Activated CD4-positive, alpha-beta T cell treated with anti-CD3 and anti-CD28 coated beads for 24 hours (primary cell): ENCODE measurements at places on chromosomes 2 and 18.

DNA sequence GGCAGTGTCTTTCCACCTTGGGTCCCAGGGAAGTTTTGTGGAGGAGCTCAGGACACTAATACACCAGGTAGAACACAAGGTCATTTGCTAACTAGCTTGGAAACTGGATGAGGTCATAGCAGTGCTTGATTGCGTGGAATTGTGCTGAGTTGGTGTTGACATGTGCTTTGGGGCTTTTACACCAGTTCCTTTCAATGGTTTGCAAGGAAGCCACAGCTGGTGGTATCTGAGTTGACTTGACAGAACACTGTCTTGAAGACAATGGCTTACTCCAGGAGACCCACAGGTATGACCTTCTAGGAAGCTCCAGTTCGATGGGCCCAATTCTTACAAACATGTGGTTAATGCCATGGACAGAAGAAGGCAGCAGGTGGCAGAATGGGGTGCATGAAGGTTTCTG, 5.9 kb downstream of the CTLA4 start:
- no peak for DNase-seq

DNA sequence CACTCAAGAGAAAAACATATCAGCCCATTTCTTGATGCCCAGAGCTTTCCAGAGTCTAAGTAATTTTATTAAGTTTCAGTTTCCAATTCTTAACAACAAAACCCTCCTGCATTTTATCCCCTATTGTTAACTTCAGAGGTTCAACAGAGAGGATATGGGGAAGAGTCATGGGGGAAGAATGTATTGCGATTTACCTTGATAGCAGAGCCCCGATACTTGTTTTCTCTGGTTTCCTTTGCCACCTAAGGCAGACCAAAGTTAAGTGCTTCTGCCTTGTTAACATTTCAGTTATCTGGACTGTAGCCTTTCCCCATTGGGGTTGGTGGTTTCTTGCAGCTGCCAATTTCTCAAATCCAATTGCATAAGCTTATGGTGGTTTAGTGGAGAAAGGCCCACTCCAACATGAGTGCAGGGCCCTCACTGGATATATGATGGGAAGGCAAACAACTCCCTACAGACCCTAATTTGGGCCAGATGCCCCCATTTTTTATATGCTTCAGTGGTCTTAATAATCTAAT, 82.0 kb upstream of the ITGB6 start:
- no peak for DNase-seq

DNA sequence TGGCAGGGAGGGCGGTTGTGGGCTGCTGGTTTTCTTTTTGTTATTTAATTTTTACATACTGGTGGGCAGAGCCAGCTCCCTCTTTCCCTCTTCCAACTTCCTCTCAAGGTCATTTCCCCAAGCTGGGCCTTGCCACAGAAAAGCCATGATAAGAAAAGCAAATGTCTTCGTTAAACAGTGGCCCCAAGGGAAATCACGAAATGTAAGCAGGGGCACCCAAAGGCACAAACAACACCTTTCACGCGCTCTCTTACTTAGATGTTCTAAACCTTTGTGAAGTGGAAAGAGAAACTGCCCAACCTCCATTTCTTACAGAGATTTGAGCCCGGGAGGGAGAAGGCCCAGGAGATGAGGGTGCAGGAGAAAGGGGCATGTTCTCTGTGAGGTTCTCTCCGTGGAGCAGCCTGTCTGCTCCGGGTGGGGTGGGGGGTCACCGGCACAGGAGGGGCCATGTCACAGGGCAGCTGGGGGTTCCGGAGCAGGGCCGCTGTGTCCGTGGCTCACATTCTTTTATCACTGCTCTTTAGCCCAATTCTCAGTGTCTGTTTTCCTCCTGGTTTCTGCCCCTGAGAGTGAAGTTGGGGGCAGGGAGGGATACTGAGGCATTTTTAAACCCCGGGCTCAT, 190.7 kb upstream of the GATA6 start:
- DNase-seq = no peak

DNA sequence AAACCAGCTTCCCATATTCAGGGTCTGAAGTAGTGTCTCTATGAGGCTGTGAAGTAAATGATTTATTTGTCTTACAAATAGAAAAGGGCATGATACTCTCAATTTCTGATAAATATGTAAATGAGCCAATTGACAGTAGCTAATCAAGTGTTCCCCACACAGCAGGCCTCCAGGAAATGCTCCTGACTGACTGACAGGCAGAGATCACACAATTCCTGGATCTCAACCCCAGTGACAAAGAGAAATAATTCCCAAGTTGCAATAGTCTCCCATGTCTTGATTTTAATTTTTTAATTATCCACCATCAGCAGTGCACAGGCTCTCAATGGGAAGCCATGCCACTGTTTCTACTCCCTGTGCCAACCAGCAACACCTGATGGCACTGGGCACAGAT, 390.4 kb downstream of the SOX11 start:
- DNase-seq = no peak

DNA sequence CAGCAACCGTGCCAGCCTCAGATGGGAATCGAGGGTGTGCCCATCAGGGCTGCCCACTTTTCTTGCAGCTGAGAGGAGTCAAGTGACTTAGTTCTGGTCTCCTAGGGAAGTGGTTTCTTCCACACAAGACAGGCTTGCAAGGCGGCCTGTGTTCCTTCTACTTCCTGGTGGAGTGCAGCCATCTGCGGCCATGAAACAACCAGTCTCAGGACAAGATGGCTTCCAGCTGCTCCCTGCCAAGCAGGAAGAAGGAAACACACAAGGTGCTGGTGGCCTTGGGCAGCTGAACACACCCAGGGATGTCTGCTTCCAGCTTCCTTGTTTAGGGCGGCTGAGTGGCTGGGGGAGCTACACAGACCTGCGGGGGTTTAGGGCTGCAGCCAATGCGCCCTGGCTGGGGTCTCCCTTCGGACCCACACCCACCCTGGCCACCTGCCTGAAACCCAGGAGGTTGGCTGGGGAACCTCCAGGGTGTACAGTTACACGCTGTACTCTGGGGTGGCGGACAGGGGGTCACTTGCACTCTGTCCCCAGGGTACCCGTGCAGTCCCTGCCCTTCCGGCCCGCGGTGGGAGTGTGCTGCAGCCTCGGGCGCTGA, 34.7 kb downstream of the PTPN18 start:
- no peak for DNase-seq

GRCh38 chr2:86649119-86649947, 25.7 kb upstream of the RNF103 start:
- no peak for DNase-seq

- DNase-seq = no peak
Measured at GRCh38 chr2:149768320-149768799, 180.8 kb upstream of the MMADHC start.

DNA sequence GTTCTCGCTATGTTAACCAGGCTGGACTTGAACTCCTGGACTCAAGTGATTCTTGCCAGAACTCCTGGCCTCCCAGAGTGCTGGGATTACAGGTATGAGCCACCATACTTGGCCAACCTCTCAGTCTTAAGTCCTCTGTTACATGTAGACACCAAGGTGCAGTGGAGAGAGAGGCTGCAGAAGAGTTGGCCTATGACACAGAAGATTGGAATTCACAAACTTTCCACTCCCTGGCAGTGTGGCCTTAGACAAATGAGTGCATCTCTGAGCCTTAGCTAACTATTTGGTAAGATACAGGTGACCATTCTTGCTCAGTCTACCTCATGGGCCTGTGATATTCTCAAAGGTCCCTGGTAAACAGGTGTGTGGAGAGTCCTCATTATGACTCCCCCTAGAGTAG, 159.7 kb downstream of the MYCN start:
- no peak for DNase-seq

DNA sequence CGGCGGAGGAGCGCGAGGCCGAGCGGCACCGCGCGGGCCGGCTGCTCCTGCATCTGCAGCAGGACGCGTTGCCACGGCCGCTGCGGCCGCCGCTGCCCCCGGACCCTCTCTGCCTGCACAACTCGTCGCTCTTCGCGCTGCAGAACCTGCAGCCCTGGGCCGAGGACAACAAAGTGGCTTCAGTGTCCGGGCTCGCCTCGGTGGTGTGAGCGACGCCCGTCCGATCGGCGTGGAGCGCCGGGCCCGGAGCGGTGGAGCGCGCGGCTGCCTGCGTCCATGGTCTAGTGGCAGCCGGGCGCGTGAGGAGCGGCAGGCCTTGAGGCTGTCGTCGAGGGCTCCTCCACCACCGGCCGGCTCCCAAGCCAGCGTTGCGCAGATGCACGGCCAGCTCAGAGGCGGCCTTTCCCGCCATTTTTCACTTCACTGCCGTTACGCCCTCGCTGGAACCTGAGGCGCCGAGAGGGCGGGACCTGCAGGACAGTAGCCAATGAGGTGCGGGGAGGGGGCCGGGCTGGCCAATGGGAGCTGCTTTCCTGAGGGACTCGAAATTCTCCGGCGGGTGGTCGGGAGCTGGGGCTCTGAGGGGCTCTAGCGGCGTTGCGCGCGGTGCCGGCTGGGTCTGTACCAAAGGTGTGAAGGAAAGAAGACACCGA, 1.9 kb downstream of the TLX2 start:
- peak; percentile 70 for DNase-seq

DNA sequence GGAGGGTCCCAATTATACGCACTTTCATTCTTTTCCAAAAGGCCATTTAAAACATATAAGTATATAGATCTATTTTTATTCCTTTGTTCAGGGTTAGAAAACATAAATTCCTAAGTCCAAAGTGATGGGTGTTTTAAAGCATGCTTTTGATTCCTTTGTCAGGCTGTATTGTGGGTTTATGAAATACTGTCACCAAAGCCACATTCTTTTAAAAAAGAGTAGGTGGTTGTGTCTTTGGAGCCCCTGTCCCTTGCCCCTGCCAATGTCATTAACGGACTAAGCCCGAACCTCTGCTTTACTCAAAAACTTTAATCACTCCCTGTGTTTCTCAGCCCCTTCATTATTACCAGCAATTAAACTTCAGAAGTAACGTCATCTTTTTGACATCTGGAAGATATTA, 104.9 kb upstream of the APCDD1 start:
- DNase-seq = no peak

DNA sequence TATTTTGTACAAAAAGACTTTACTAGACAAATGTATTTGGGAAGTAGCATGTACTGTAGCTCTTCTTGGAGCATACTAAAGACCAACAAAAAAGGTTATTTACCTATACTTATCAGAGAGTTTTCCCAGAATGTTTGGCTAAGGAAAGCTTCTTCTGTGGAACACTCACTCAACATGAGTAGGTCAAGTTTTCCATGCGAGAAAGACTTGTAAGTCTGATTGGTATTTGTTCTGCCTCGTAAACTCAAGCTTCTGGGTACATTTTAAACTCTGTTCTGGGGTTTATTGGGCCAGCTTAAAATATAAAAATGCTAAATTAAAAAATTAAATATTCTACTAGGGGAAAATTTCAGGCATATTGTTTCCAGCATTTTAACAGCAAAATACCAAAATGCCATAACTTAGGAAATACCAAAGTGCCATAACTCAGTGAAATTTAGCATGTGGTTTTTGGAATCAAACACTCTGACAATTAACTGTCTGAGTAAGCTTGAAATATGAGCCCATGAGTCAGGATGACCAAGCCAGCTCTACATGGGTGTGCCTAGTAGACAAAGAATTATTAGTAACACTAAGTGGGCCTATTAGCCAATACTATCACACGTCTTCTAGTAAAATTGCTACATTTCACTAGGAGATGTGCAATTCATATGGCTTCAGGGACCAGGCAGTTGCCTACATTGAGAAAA, 47.3 kb upstream of the SERPINE2 start:
- DNase-seq = no peak

DNA sequence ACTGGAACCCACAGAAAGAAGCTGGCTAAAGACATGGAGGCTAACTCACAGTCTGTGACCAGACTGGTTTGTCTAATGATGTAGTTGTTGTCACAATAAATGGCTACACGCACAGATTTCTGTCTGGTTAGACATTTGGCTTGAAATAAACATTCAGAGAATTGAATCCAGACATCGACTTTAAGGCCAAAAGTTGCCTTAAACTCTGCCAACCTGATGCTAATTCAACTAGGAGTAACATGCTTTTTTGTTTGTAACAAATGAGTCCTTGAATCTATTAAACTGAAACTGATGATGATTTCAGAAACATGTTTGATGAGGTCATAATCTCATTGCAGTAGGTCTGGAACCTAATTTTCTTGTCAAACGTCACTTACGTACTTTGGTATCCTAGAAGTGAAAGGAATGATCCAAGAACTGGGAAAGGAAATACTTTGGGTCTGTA, 123.8 kb downstream of the ERBB4 start:
- no peak for DNase-seq

DNA sequence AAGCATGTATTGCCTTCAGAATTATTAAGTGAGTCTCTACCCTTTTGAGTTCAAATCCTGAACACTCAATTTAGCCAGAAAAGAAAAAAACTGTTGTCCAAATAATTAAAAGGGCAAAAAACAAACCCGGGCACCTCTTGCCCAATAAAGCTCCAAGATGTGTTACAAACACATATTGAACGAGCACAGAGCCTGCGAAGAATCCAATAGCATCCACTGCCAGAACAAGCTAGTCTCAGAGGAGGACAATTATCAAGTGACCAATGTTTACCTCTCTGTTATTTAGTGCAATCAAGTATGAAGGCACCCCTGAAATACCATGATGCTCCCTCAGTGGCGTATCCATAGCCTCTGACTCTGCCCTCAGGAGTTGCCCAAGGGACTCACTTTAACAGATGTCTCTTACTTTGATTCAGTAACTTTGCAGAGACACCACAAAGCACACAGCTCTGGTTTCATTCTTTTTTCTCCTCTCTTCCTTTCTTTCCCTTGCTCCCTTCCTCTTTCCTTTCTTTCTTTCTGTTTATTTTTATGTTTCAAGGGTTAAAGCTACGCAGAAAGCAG, 93.5 kb upstream of the SPATS2L start:
- DNase-seq = no peak

DNA sequence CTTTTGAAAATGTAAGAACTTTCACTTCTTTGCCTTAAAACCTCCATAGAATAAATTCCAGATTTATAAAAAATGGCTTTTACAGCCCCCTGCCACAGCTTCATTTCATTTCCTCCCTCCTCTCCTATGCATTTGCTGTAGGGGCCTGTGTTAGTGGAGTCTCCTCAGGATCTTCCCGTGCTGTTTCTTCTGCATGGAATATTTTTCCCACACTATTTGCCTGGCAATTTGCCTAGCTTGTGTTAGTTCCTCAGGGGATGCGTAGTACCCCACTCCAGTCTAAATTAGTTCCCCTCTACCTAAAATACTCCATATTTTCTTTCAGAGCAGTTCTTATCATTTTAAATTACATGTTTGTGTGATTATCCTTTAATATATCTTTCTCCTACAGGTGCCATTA, 262.2 kb downstream of the PLCL1 start:
- no peak for DNase-seq

DNA sequence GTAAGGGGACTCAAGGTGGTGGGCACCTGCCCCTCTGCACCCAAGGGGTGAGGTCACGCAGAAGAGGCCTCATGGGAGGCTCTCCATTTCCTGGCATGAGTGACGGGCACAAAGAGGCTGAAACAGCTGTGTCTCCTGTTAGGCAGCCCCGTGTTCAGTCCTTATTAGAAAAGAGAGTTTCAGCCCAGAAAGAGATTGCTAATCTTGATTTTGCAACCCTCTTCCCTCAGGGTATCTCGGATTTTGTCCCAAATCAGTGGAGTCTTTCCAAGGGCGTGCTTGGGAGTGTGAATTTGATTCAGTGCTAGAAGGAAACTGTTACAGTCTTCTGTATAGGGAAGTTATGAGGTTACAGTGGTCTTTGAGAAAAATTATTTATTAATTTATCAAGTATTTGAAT, 10.4 kb downstream of the TNFRSF11A start:
- DNase-seq = no peak

GRCh38 chr18:49412679-49413078, 47.8 kb downstream of the DYM start:
- no peak for DNase-seq

GRCh38 chr18:24475926-24476589, 15.6 kb downstream of the HRH4 start:
- DNase-seq = no peak
